NCI-H446 (cell line): ENCODE measurements at places on chromosomes 13 and 19.

DNA sequence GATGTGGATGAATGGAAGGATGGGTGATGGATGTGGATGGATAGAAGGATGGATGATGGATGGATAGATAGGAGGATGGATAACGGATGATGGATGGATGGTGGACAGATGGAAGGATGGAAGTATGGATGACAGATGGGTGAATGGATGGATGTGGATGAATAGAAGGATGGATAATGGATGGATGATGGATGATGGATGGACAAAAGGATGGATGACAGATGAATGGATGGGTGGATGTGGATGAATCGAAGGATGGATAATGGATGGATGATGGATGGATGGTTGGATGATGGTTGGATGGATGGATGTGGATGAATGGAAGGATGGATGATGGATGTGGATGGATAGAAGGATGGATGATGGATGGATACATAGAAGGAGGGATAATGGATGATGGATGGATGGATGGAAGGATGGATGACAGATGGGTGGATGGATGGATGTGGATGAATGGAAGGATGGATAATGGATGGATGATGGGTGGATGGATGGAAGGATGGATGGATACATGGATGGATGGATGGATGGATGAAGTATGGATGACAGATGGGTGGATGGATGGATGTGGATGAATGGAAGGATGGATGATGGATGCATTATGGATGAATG is 39.3 kb downstream of the TMEM255B start:
- no peak for DNase-seq

- DNase-seq, result no peak
Measured at GRCh38 chr13:64158908-64159307, 2743.3 kb upstream of the PCDH20 start.

DNA sequence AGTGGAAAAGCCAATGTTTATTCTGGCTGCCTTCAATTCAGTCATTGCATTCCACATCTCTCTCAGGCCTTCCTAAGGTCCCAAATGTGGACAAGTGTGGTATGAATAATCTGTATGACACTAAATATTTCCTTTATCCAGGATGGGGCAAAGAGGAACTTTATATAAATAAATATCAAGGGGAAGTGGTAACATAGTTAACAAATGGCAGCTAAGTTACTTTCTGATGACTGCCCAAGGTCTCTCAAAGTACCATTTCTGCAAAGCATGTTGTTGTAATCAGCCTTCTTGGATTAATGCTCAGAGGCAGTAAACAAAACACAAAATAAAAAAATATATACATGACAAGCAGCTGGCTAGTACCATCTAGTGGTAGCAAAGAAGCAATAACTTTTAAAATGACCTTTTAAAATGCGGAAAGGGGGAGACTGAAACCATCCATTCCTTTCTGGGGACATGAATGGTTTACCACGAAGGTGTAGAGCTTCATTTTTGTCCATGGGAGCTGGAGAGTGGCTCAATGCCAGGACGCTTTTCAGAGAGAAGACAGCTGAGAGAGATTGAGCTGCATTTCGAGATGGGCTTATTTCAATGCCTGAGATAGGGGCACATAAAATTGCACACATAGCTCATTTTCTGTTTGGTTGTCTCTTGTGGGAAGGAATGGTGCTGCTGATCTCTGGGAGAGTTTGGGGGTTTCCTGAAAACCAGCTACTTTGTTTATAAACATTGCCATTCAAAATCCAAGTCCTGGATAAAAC is 259.2 kb downstream of the RFC3 start:
- DNase-seq, result peak; percentile 26

DNA sequence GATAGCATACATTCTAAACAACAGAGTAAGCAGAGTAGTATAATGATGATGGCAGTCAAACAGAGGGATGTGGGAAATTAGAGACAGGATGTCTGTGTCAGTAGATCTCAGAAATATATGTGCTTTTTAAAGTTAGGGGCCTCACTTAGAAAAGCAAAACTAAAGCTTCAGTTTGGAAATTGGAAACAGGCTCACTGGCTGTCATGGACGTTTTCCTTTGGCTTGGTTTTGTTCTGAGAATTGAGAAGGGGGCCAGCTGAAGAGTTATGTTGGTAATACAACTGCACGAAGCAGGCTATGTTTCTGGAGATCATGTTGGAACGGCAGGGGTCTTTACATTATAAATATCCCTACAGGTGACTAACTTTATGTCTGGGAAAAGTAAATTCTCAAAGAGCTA is 261.3 kb downstream of the LMO7 start:
- DNase-seq, result no peak

DNA sequence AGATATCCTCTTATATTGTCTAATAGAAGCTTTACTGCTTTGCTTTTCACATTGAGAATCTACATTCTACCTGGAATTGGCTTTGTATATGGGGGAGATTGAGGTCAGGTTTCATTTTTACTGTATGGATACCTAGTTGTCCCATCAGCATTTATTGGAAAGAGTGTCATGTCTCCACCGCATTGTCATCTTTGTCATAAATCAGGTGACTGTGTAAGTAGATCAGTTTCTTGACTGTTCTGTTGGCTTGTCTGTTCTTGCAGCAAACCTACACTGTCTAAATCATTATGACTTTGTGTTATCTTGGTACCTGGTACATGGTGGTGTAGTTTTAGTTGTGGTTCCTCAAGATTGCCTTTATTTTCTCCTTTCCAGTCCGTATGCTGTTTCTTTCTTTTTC is 5.8 kb downstream of the URI1 start:
- DNase-seq, result no peak

DNA sequence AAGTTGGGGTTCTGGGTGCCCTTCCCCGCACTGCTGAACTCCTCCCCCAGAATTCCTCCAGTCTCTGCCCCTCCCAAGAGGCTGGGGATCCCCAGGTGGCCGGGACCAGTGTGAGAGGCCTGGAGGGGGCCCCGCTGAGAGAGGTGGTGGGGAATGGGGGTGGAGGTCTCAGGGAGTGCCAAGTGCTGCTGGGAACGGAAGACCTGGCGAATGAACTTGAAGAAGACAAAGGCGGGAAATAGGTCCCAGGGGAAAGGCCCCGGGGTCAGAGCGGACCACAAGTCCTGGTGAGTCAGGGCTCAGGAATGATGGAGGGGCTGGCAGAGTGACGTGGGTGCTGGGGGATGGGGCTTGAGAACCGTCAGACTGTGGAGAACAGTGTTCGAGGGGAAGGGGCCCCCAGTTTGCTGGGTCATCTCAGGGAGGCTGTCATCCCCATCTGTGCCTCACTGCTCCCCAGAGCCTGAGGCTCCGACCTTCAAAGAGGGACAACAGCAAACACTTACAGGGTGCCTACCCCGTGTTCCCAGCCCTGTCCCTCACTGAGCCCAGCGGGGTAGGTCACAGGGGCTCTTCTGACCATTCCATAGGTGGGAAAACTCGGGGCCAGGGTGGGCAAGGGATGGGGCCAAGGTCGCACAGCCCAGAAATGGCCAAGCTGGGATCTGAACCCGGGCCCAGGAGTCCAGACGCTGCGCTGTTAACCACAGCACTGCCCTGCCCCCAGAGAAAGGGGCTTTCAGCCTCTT is 16.0 kb upstream of the SEMA6B start:
- DNase-seq, result no peak

GRCh38 chr13:19767966-19768365 is 14.8 kb downstream of the PSPC1 start:
- no peak for DNase-seq

DNA sequence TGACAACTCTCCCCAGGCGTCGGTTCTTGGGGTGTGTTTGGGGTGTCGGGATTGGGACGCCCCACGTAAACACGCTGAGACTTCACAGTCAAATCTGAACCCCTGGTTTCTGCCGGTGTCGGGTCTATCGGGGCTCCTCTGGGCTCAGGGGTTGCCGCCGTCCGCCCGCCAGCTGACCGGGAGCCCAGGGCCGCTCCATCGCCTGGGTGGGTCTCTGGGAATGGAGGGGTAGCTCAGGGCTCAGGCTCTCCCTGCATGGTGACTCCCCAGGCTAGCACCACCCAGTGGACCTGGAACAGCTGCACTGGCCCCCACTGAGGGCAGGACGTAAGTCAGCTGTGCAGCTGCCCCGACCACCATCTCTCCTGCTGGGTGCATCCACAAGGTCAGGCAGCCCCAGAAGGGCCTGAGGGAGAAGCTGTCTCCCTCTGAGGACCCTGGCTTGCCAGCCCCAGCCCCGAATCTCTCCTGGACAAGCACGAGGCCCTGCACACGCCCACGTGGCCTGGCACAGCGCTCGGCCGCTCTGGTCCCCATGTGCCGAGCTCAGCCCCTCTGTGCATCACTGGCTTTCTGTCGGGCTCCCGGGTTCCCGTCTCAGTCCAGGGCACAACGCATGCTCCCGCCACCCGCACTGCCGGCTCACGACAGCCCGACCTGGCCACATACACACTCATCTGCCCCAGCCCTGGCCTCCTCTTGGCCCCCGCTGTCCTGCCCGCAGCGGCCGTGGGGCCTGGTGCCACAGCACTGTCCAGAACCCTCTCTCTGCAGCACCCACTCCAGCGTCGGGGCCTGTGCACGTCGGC is 6.1 kb downstream of the RNF126 start:
- no peak for DNase-seq

DNA sequence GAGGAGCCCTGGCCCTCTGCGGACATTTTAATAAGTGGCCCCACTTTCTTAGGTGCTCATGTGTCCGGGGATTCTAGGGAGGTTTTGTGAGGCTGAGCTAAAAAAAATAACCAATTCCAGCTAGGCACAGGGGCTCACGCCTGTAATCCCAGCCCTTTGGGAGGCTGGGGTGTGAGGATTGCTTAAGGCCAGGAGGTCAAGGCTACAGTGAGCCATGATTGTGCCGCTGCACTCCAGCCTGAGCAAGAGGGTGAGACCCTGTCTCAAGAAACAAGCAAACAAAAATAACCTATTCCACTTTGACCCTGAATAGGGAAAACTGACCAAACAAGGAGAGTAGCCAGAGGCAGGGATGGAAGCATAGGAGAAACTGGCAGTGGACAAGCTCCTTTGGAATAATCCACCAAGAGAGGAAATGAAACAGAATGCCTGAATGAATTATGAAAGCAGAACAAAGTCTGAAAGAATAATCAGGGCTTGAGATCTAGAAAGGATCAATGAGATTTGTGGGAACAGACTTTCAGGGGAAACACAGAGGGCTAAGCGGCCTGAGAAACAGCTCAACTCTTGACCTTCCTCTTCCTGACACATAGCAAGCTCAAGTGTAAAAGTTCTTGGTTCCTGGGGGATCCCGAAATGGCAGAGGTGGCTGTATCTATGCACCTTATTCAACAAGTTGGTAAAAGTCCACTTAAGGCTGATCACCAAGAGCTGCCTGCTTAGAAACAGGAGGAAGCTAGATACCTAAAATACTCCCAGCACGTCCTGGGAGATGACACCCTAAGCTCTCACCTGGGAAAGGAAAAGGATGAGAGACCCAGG is 30.1 kb upstream of the FFAR2 start:
- DNase-seq, result no peak

DNA sequence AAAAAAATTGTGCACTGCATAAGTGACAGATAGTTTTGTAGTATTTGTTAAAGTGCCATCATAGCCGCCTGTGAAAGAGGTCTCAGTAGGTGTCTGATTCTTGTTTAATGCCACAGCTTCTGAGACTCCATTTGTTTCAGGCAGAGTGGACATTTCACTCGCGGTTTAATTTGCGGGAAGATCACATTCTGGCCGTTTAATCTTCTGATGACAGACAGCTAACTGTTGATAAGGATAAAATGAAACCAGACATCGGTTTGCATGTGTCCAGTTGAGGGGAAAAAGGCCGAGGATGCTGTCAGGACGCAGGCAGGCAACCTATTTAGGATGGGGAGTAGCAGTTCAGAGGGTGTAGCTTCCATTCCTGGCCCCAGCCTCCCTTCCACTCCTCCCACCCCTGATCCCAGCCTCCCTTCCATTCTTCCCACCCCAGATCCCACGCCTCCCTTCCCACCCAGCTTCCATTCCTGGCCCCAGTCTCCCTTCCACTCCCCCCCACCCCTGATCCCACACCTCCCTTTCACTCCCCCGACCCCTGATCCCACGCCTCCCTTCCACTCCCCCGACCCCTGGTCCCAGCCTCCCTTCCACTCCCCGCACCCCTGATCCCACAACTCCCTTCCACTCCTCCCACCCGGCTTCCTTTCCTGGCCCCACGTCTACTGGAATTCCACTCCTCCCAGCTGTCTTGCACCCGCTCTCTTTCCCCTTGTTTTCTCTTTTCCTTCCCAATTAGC is 23.8 kb downstream of the ATP11A start:
- no peak for DNase-seq
